Mononuclear cell (primary cell): ENCODE measurements at places on chromosomes 5 and 9. TPM values are rescaled to one million over a fixed set of nuclear protein-coding genes. Genes with fewer than 3 reads are reported as not detected.

Gene TRIM7
- 1.9 TPM for total RNA-seq

Gene SPINK13
- total RNA-seq: not detected

Gene FOXD4
- not detected for total RNA-seq

Gene ZNF366
- total RNA-seq: 0.10 TPM

Gene ZDHHC11B
- total RNA-seq: 0.73 TPM

Gene STPG3
- total RNA-seq: not detected

Gene PDE6A
- total RNA-seq: not detected

Gene SLC6A3
- total RNA-seq: not detected

Gene WHRN
- total RNA-seq: 4.7 TPM

Gene GRPEL2
- 24.9 TPM for total RNA-seq

Gene SAXO1
- 0.10 TPM for total RNA-seq
